ENCODE measurements at places on chromosomes 4 and X.

DNA sequence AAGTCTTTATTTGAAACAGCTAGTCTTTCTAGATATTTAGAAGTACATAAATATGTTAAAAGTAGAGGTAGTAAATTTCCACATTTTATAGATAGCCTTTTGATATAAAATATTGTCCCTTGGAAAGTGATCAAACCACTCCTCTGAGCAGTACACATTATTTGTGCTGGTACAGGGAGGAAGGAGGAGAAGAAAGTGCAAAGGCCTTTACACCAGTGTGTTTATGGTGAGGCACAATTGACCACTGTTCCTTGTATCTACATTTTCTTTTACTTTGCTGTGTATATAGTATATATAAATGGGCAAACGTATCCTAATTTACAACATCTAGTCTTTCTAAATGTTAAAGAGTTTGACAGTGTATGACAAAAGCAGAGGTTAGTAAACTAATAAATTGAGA is 39.9 kb downstream of the CXCL8 start:
- no peak for DNase-seq

DNA sequence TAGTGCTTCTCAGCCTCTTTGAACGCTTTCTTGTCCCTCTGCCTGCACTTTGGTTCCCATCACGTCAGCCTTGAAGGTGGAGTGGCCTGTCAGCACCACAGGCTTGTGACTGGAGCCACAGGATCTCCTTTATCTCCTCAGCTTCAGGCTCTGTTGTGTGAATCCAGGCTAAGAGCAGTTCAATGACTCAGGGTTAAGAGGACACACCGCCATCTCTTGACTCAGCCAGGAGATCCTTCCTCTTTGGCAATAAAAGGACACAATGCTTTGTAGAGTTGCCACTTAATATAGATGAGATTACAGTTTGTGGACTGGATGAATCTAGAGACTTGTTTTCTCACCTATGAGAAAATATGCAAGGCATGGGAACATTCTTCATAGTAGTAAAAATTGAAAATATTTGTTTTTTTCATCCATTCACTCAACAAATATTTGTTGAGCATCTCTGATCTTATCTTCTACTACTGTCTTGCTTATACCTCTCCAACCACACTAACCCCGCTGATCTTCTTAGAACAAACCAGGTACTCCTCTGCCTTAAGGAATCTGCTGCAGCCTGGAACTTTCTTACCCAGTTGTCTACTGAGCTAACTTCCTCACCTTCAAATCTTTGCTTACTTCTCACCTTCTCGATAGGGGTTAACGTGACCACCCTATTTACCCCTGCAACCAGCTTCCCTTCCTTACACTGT is 62.3 kb downstream of the UCHL1 start:
- no peak for DNase-seq

GRCh38 chr4:70932984-70933383 is 30.8 kb downstream of the MOB1B start:
- DNase-seq: no peak

GRCh38 chr4:81786063-81786763 is 314.5 kb upstream of the RASGEF1B start:
- no peak for DNase-seq

DNA sequence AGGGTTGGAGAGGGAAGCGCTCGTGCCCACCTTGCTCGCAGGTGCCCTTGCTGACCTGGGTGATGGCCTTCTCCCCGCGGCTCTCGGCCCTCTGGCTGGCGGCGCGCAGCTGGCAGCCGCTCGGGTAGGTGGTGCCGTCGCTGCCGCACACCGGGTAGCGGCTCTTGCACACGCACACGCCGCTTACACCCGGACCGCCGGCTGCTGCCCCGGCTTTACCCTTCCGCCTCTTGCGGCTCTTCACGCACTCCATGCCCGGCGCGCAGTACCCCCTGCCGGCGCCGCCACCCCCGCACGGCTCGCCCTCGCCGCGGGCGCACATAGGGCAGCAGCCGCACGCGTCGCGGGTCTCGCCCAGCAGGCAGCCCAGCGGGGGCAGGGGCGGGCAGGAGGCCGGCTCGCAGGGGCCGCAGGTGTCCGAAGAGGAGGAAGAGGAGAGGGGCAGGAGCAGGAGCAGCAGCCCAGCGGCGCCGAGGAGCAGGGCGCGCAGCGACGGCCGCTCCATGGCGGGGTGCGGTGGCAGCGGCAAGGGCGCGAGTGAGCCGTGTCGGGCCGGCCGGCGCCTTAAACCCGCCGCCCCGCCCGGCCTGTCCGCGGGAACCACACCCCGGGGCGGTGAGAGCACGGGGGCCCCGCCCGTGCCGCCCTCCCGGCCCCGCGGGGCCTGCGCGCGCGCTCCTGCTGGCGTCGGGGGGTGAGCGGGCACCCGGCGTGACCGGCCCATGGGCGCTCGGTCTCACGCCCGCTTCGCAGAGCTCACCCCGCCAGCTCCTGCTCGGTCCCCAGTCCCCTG is at the start of gene IGFBP7:
Gene IGFBP7 (minus strand): TSS at position 539 of the 793 bp plus-strand sequence. CDS start 34 bp downstream, at position 505.
- DNase-seq: no peak

DNA sequence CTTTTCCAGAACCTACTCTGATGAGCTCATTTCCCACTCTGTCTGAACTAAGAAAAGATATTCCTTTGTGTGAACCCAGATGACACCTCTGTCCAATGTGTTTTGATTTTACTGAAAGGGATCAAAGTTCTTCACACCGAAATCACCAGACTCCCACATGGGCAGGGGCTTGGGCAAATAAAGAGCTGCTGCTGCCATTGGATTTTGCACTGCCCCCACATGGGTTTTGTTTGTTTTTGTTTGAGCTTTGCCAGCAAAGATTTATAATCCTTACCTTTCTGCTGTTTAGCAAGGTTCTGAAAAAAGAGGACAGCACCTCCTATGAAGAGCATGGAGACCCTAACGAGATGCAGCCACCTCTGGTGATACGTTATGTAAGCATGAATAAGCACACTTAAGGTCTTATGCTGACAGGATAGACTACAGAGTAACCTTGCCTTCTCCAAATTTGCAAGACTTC is 44.3 kb downstream of the HSD17B13 start:
- no peak for DNase-seq

DNA sequence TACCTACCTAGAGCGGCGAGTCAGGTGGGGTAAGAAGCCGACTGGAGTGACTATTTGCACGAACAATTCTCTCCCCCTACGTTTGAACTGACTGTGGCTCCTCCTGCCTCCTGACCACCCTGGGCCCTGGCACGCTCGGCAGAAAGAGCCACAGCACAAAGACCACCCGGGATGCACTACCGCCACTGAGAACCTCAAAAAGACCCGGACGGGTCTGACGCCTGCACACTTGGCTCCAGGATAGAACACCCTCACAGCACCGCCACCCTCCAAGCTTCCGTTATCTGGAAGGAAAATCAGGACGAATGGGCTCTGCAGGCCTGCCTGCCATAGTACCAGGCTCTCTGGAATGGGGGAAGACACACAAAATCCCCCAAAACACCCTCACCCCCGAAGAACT is 2.2 kb downstream of the LRPAP1 start:
- DNase-seq: no peak

GRCh38 chr4:38672397-38673129 is 8.6 kb downstream of the KLF3 start:
- no peak for DNase-seq

GRCh38 chrX:2679534-2680485 is 11.3 kb upstream of the CD99 start:
- DNase-seq: no peak

- DNase-seq: no peak
Observed at GRCh38 chrX:151789179-151789800, 54.7 kb downstream of the CNGA2 start.

DNA sequence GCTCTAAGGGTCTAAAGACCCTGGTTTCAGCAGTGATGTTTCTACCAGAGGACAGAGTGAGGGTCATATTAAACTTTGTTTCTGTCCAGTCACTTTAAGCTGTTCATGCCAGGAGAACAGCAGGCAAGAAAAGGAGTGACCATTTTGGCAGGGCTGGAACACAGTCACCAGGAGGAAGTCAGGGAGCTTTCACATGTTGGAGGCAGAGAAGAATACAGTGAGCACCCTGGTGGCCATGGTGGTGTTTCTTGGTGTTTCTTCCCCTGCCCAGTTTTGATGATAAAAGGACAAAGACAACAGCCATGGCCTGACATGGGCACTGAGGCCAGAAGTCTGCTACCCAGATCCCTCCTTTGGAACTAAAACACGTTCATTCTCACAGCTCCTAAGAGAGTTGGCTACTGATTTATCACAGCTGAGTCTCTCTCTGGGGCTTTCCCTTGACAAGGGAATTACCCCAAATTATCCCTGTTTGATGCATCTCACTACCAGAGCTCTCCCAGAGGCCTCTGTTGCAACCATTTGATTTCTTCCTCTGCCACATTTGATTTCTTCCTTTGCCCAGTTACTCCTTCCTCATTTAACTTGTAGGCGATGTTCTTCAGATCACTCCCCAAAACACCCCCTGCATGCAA is 106.4 kb upstream of the NWD2 start:
- no peak for DNase-seq
